Mammary epithelial cell (primary cell): ENCODE measurements at places on chromosomes 12 and 14. TPM values are rescaled to one million over a fixed set of nuclear protein-coding genes. Genes with fewer than 3 reads are reported as not detected.

DNA sequence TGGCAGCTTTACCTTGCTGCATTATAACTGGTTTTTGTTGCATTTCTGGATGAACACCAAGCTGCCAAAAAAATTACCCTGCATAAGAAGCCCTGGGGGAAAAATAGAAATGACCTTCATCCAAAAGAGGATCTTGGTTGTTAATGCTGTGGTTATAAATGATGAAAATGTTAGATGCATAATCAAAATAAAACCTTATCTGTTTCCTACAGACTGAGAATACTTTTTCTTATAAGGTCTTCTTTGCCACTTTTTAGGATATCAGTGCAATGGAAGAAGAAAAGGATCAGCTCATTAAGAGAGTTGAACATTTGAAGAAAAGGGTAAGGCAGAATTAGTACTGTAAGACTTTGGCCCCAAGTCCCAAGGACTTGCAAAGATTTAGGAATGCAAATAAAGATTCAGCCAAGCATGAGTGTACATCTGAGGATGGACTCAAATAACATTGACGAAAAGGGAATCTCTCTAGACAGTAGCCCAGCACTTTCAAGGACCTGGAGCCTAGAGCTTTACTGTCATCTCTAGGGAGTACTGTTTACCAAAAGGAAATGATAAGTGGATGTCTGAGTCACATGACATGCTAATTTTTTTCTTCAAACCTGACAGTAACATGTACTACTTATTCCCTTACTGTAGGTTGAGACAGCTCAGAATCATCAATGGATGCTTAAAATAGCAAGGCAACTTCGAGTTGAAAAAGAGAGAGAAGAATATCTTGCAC, 10.7 kb downstream of the IFT81 start:
- DNase-seq: no peak

Gene MMP17
- polyA plus RNA-seq: 8.1 TPM

- no peak for DNase-seq
These were observed 83.2 kb downstream of the MGAT4C start for GRCh38 chr12:86172913-86173443.

DNA sequence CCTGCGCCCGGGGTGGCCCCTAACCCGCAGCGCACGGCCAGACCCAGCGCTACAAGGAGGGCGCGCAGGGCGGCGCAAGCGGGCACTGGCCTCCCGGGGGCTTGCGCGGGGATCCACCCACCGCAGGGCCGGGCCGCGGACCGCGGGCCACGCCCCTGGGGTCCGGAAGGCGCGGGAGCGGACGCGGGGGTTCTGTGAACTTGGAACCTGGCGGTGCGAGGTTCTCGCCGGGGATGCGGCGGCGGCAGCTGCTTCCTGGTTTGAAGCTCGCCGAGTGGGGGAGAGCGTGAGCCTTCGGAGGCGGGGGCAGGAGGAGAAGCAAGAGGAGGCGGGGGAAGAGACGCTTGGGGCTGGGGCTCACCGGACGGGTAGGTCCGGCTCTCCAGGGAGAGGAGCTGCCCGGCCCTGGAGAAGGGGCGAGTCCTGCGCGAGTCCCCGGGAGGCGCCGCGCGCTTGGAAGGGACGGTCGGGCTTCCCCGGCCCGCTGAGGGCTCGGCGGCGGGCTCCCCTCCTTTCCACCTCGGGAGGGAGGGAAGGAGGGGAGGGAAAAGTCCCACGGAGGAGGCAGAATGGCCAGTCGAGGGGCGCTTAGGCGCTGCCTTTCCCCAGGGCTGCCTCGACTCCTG, at the start of gene PRKCH:
TSS of gene PRKCH (plus strand) at position 195 of the 626 bp plus-strand sequence. CDS start 523 bp downstream, outside the sequence.
- peak; percentile 76 for DNase-seq

Gene TSPAN19
- polyA plus RNA-seq: 0.09 TPM

DNA sequence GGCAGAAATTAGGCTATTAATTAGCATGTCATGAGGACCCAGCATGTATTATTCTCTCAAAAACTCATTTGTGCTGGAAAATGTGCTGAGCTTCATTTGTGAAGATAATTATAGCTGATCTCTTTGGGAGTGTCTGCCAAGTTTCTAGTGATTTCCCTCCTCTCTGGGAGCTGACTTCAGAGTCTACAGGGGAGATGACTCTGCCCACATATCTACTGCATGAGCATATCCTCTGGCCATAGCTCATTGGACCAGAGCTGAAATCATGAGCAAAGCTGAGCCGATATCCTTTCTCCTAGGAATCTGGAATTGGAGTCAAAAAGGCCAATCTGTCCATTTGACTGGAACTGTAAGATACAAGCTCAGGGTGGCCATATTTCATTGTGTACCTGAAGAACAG, 5.9 kb downstream of the CCDC198 start:
- DNase-seq: no peak
